ENCODE measurements at places on chromosomes 1 and 21. TPM values are rescaled to one million over a fixed set of nuclear protein-coding genes. Genes with fewer than 3 reads are reported as not detected.

DNA sequence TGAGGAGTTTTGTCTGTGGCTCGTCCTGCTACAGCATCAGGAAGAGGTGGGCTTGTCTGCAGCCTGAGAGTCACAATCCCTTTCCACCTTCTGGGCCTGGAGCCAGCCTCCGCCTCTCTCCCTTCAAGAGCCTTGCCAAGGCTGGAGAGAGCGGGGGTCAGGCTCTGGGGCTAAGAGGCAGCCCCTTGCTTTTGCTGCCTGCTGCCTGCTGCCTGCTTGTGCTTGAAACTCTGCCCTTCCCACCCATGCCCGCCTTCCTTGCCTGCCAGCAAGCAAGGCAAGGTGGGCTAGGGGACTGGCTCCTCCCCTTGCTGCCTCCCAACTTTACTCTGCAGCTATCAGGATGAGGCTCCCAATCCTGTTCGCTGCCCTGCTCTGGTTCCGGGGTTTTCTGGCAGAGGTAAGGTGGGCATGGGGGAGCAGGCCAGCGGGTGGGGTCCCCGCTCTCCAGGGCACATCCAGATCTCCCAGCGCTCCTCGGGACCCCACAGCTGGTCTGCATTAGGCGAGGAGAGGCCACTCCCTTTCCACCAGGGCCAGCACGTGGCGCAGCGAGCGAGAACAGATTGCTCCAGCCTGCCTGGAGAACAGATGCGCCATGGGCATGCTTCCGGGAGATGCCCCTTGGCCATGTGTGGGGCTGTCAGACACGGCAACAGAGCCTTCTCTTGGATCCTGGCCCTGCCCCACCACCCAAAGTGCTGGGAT, 7.5 kb upstream of the PTPN7 start:
- DNase-seq: no peak

CXADR gene
- total RNA-seq: 0.75 TPM

DNA sequence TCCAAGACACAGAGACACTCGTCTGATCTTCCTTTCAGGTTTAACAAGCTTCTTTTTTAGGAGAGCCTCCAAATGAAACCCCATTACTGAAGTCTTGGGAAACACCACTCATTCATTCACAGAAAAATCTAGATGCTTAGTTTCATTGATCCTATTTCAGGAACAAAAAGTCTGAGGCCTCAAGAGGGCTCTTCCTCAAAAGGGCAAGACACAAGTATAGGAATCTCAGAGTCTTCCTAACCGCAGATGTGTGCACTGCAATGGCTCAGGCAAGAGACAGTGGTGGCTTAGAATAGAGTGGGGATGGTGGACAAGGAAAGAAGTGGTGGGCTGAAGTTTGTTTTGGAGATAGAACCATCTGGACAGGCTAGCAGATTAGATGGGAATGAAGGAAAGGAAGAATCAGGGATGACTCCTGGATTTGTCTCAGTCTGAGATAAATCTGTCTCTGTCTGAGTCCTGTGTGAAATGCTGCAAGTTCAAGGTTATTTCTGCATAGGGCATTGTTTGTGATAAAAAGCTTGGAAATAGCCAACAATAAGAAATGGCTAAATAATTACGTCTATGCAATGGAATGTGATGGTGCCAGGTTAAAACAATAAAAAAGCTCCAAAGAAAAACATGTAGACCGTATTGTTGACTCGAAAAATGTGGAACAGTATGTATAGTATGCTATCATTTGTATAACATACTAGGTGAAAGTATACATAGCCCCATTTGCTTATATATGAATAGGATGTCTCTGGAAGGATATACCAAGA, 8.9 kb upstream of the CTSE start:
- DNase-seq: no peak

KRTAP7-1 gene
- not detected for total RNA-seq

OXCT2 gene
- not detected for total RNA-seq

ACBD6 gene
- total RNA-seq: 55.0 TPM

GRCh38 chr1:101474039-101474665, 237.3 kb downstream of the S1PR1 start:
- no peak for DNase-seq

GRCh38 chr1:18077657-18078215, 29.9 kb upstream of the IGSF21 start:
- no peak for DNase-seq

- no peak for DNase-seq
These were observed 25.7 kb downstream of the KCNK1 start for GRCh38 chr1:233639611-233640010.

C1orf167 gene
- total RNA-seq: 0.36 TPM
